Activated CD4-positive, alpha-beta T cell treated with anti-CD3 and anti-CD28 coated beads for 24 hours (primary cell): ENCODE measurements at places on chromosomes 16 and 17.

DNA sequence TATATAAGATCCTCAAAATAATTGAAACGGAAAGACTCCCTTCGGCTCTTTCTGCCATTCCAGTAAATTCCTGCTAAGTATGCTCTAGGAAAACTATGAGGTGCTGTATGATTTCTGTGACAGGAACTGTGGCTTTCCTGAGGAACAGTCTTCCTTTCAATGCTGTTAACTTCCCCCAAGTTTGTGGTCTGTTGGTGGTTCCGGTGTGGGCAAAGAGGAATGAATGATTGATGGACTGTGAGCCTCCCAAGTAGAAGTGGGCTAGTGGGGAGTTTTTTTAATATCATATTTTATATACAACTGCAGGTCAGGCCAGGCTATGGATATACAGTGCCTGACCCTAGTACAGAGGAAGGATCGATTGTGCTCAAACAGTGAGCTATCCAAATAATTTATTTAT is 560.7 kb upstream of the RBFOX1 start:
- no peak for DNase-seq

- no peak for DNase-seq
Measured at GRCh38 chr16:84218176-84218823, 21.5 kb downstream of the KCNG4 start.

- DNase-seq, result no peak
Measured at GRCh38 chr16:49488336-49488735, 114.7 kb downstream of the C16orf78 start.

DNA sequence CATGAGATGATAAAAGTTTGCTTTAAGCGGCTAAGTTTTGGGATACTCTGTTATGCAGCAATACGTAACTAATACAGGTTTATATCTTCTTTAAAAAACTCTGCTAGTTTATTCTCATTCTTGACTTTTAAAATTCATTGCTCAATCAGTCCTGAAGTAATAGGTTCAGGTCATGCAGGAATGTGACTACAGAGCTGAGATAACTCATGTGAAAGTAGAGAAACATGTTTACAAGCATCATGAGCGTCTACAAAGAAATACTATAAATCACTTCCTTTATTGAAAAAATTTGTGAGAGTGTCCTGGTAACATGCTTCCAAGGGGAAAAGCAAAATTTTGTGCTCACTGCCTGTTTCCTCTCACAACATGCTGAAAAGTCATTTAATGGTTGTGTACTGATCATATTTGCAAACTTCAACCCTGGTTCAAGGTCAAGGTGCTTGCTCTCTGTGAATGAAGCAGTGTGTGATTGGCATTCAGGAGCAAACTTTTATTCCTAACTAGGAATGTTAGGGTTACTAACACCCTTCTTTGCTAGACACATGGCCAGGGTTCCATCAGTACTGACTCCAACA is 12.5 kb upstream of the TMIGD1 start:
- DNase-seq, result no peak

DNA sequence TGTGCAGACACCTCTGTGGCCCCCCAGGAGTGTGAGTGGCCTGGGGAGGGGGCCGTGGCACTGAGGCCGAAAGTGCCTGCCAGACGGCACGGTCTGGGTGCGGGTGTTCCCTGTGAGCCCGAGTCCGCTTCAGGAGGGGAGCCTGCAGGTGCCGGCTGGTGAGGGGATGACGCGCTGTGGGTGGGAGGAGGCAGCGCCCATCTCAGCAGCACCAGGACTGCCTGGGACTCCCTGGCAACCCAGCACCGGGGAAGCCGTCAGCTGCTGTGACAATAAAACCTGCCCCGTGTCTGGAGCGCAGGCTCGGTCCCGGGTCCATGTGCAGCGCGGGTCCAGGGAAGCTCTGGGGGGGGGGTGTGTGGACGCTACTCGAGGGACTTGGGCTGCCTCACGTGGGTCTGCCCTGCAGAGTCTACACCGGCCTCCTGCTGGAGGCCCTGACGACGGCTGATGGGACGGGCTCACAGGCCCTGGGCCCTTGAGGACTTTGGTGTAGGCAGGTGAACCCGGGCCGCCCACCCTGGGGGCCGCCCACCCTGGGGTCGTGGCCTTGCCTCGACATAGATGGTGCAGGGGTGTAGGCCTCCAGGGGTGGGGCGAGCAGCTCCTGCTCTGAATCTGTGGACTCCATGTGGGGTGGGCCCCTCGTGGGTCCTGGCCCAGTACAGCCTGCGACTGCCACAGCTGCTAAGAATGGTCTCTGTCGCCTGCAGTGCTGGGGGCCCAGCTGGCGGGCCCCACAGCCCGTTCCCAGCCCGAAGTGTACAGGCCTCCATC is 5.9 kb upstream of the RAB40C start:
- DNase-seq, result no peak

DNA sequence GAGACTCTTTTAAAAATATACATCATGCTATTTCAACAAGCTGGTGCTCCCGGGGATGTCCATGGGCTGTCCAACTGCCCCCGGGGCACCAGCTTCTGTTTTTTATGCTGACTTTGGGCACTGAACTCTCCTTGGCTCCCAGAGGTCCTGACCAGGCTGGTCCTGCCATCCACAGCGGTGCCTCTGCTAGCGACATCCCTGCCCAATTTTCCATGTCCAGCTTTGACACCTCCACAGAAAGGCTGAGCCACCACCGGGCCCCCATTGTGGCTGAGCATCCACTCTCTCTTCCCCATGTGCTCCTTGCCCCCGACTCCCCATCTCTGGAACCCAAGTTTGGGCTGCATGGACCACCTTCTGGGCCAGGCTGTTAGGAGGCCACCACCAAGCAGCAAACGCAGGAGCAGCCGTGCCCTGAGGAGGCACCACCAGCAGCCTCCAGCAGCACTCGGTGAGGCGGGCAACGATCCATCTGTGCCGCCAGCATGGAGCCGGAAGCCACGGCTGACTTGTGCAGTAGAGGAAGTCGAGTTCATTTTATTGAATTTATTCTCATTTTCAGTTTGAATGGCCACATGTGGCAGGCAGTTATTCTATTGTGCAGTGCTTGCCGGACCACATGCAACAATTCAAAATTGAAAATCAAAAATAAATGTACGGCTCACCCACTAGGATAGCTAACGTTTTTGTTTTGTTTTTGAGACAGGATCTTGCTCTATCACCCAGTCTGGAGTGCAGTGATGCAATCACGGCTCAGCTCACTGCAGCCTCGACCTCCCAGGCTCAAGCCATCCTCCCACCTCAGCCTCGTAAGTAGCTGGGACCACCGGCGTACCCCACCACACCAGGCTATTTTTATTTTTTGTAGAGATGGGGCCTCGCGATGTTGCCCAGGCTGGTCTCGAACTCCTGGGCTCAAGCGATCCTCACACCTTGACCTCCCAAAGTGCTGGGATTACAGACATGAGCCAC is 2.8 kb upstream of the MEAK7 start:
- DNase-seq, result no peak

DNA sequence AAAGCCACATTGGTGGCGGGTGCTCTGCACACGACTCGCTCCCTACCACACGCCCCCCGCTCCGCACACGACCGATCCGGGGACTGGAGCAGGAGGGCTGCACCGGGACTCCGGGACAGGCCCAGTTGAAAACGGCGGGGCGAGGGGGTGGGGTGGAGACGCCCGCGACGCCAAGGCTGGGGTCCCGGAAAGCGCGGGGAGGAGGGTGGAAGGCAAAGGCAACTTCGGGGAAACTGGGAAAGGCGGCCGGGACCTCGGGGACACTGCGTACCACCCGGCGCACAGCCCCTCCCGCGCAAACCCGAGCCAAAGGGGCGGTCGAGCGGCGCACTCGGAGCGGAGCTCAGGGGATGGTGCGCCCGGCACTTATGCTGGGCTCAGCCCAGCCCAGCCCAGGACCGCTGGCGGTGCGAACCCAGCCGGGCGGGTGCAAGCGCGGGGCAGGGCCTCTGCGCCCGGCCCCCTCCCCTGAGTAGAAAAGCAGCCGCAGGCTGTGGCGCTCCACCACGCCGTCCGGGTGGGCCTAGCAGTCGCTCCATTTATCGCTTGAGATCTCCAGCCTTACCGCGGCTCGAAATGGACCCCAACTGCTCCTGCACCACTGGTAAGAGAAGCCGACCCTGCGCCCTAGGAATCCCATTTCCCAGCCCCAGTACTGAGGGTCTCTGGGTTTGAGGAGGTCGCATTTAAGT is at the start of gene MT1M:
MT1M (plus strand) TSS at position 504 of the 692 bp plus-strand sequence; CDS start at position 577, 73 bp downstream.
- DNase-seq, result no peak

- no peak for DNase-seq
Measured at GRCh38 chr17:60128171-60128859, 21.5 kb upstream of the CA4 start.

DNA sequence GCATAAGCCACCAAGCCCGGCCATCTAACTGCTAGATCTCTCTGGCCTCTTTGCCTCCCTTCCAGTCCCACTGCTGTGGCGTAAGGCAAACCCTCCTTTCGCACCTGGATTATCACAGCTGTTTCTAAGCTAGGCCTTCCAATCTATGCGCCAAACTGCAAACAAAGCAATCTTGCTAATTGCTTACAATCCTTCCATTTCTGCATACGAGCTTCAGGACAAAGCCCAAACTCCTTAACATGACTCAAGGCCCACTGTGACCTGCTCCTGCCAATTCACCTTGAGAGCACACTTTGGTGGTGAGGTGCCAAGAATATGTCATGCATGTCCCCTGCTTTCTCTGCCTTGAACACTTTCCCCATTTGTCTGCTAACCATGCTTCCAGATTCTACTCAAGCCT is 6.0 kb upstream of the ARL5C start:
- DNase-seq, result no peak

GRCh38 chr17:69268543-69269014 is 40.0 kb upstream of the ABCA10 start:
- no peak for DNase-seq

- no peak for DNase-seq
Measured at GRCh38 chr17:76511668-76512365, 10.6 kb upstream of the RHBDF2 start.

- DNase-seq, result no peak
Measured at GRCh38 chr17:66152756-66153155, 39.2 kb downstream of the CEP112 start.
